ENCODE measurements at places on chromosomes 13 and 19. TPM values are rescaled to one million over a fixed set of nuclear protein-coding genes. Genes with fewer than 3 reads are reported as not detected.

Gene DHDH
- total RNA-seq: 0.61 TPM

Gene SRRM5
- 0.22 TPM for total RNA-seq

Gene PSG11
- total RNA-seq: not detected

Gene IZUMO1
- 2.0 TPM for total RNA-seq

Gene MBD3L3
- total RNA-seq: not detected

Gene MADCAM1
- total RNA-seq: 1.7 TPM

Gene ZNF582
- 3.1 TPM for total RNA-seq

Gene ZFP14
- 3.4 TPM for total RNA-seq

Gene MAP3K10
- 18.0 TPM for total RNA-seq

Gene SIX5
- total RNA-seq: 18.0 TPM

Gene C1QTNF9
- 1.0 TPM for total RNA-seq

Gene FFAR2
- 2.4 TPM for total RNA-seq

Gene DCT
- 0.26 TPM for total RNA-seq

Gene IGSF23
- total RNA-seq: not detected

Gene CD209
- total RNA-seq: 63.5 TPM

Gene CHST8
- total RNA-seq: 1.4 TPM

Gene FAM216B
- total RNA-seq: not detected

Gene SARS2
- 14.0 TPM for total RNA-seq

Gene SLC39A3
- total RNA-seq: 21.5 TPM

Gene AKAP8L
- total RNA-seq: 63.8 TPM

Gene ANKRD24
- total RNA-seq: 1.4 TPM

Gene LRG1
- total RNA-seq: 4.0 TPM

Gene TGFB1
- 54.3 TPM for total RNA-seq

Gene VSTM1
- not detected for total RNA-seq

Gene CGB2
- total RNA-seq: not detected

Gene HOOK2
- total RNA-seq: 57.7 TPM
